ENCODE measurements at places on chromosomes 5 and 9.

GRCh38 chr5:31516802-31517201 lies 15.1 kb downstream of the DROSHA start:
- DNase-seq, result no peak

DNA sequence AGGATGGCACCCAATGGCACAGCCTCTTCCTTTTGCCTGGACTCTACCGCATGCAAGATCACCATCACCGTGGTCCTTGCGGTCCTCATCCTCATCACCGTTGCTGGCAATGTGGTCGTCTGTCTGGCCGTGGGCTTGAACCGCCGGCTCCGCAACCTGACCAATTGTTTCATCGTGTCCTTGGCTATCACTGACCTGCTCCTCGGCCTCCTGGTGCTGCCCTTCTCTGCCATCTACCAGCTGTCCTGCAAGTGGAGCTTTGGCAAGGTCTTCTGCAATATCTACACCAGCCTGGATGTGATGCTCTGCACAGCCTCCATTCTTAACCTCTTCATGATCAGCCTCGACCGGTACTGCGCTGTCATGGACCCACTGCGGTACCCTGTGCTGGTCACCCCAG lies 25.4 kb downstream of the HRH2 start:
- no peak for DNase-seq

GRCh38 chr9:121395558-121395957 lies 25.5 kb upstream of the STOM start:
- no peak for DNase-seq

DNA sequence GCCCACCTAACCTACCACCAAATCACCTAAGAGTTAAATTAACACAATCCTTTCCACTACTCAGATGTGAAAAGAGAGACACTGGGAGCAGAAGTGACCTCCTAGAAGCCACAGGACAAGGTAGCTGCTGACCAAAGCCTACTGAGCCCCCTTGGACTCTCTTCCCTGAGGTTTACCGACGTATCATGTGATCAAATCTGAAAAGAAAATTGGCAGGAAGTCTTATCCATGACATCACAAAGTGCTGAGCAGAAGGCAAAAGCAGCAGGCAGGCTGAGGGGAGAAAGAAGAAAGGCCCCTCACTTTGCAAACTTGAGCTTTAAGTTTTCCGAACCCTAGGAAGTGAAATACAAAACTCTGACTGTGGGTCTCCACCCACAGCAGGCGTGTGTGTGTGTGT lies 11.1 kb downstream of the PRELID2 start:
- DNase-seq, result peak; percentile 59

- peak; percentile 19 for DNase-seq
Measured at GRCh38 chr5:31855134-31856040, 216.5 kb downstream of the PDZD2 start.

- peak; percentile 94 for DNase-seq
Measured at GRCh38 chr5:62578540-62578939, at the start of gene LRRC70. LRRC70 (plus strand) TSS chr5:62578819; CDS start chr5:62579439, 620 bp downstream.

- no peak for DNase-seq
Measured at GRCh38 chr5:123351240-123351639, 72.0 kb downstream of the CEP120 start.

DNA sequence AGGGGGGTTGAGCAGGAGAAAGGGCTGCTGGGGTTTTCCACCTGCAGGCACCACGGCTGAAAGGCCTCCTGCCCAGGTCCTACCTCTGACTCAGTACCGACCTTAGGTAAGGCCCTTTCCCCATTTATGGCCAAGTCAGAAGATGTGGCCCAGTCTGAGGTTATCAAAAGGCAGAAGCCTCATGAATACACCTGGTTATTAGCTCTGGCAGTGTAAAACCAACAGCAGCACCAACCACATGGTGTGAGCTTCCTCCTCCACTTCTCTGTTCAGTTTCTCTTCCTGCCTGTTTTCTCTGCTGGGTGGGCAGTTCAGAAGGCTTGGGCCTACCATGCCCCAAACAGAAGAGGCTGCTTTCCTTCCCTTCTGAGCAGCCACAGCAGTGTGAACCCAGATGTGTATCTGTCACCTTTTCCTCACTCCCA lies 86.9 kb downstream of the UGCG start:
- no peak for DNase-seq

DNA sequence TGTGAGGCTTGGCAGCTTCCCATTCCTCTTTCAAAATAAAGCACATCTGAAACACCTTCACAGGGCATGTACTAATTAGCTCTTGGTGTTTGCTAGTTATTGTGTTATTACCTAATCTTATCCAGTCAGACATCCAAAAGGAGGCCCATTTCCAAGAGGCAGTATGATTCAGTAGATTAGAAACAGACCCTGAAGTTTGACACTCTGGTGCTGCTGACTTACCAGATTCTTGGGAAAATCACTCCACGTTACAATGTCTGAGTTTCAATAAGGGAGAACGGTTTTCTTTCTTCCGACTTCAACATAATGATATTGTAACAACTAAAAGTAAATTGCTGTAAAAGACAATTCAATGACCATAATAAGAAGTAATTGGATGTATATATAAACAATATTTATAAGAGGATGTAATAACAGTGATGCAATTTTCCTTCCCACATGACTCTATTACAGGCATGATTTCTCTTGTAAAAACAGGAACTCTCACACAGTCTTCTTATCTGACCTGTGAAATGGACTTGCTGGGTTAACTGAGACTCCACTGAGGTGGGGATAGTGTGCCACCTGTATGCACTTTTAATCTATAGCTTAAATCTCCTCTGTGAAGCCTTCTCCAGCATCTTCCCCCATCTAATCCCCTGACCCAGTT lies 181.3 kb upstream of the ELL2 start:
- DNase-seq, result no peak

- DNase-seq, result no peak
Measured at GRCh38 chr5:22892441-22892840, 39.3 kb upstream of the CDH12 start.

- no peak for DNase-seq
Measured at GRCh38 chr9:84297162-84297821, 43.3 kb downstream of the SLC28A3 start.

- no peak for DNase-seq
Measured at GRCh38 chr5:86688406-86688805, 70.7 kb downstream of the COX7C start.

- no peak for DNase-seq
Measured at GRCh38 chr9:36877239-36877638, 156.8 kb downstream of the PAX5 start.

DNA sequence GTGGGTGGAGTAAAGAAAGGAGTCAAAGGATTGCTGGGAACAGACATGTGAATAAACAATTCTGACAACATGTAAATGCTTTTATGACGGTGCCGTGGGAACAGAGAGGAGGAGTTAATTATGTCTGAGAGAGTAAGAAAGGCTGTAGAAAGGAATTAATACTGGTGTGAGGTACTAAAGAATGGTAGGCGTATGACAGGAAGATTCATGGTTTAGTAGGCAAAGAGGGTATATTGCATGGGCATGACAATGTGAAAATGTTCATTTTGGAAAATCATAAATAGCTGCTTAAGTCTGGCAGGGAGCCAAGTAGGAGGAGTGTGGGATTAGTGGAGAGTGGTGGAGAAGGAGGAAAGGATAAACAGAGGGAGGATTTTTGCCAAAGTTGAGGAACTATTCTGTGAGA lies 19.7 kb downstream of the NAA35 start:
- peak; percentile 76 for DNase-seq

- no peak for DNase-seq
Measured at GRCh38 chr9:90256345-90256744, 386.3 kb downstream of the DIRAS2 start.

- DNase-seq, result no peak
Measured at GRCh38 chr9:113313261-113313660, 10.1 kb upstream of the RNF183 start.

GRCh38 chr9:97895695-97896332 lies 26.5 kb downstream of the TRMO start:
- DNase-seq, result peak; percentile 28

GRCh38 chr5:127697894-127698600 lies 5.1 kb upstream of the CCDC192 start:
- no peak for DNase-seq

- peak; percentile 96 for DNase-seq
Measured at GRCh38 chr5:26553079-26553478, 485.3 kb downstream of the CDH9 start.

GRCh38 chr5:178378527-178379484 lies 146.2 kb upstream of the PHYKPL start:
- no peak for DNase-seq

GRCh38 chr9:2036844-2037243 lies 21.7 kb downstream of the SMARCA2 start:
- no peak for DNase-seq

DNA sequence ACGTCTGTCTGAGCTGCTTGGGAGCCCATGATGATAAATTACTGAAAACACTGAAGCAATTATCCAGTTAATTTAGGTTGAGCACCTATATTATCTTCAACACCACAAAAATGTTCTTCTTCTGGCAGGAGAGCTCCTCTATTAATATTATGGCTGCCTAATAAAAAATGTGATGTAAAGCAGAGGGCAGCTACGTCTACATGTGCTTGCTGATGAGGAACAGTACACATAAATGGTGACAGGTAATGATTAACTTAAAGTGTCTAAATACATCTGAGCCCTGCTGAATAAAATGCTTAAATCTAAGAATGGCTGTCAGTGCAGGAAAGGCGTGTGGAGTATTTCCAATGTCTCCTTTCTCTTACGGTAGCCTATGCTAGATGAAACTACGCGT lies 131.3 kb upstream of the NR3C1 start:
- no peak for DNase-seq

DNA sequence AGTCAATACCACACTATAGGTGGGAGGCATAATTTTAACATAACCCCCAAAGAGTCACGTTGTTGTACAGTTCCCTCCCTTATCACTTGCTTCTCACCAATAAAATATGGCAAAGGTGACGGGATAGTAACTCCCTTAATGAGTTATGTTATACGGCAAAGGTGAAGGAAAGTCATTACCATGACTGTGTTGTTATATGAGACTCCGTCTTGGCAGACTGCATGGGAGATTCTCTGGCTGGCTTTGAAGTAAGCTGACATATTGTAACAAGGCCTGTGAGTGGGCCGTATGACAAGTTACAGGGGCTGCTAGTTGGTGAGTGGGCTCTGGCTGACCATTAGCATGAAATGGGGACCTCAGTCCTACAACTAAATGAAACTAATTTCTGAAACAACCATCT lies 366.4 kb upstream of the FTMT start:
- DNase-seq, result no peak

GRCh38 chr5:75040973-75041372 lies 11.4 kb downstream of the GCNT4 start:
- no peak for DNase-seq

DNA sequence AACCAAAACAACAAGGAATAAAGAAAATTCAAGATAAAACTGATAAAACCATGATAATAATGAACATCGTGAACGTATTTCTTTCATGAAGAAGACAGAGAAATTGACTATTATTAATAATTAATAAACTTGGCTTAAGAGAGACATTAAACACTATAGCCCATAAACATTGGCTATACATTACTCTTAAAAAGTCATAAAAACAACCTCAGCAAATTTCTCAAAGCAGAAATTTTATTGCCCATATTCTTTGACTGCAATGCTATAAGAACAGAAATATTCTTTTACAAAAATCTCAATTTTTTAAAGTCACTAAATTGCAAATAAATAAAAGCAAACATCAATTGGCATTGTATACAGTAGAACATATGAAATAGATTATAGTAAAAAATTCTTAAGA lies 42.5 kb downstream of the CSF2 start:
- DNase-seq, result no peak

DNA sequence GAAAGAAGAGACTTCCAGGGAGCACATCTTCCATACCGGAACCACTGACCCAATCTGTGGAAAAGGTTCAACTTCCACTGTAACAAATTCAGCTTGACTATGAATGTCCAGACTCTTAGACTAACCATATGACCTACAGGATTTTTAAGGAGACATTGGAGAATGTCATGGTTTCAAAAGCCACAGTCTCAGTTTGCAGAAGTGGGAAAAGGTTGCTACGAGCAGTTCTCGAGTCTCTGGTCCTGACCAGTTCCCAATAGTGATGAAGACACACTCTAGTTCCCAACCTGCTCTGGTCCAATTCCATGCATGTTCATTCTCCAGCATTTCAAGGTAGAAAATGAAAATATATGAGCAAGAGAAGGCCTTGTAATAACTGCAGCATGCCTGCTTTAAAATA lies 158.0 kb downstream of the MAPKAP1 start:
- no peak for DNase-seq

DNA sequence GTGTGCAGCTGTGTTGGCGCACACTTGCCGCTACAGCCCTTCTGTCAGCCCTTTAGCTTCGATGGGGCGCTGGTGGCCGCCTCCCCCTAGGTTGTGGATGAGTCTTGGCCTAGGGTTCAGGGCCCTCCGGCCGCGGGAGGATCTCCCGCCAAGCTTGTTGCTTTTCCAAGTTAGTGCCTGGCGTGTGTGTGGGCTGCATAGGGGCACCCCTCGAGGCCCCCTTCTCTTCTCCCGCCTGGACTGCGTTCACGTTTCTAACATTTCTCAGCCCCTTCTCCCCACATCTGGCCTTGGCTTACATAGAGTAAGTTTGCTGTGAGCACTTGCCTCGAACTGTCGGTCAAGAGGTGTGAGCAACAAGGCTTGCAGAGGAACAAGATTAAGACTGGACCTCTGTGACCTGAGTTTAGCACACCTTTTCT lies 413 bp upstream of the OXCT1 start:
- DNase-seq, result no peak

DNA sequence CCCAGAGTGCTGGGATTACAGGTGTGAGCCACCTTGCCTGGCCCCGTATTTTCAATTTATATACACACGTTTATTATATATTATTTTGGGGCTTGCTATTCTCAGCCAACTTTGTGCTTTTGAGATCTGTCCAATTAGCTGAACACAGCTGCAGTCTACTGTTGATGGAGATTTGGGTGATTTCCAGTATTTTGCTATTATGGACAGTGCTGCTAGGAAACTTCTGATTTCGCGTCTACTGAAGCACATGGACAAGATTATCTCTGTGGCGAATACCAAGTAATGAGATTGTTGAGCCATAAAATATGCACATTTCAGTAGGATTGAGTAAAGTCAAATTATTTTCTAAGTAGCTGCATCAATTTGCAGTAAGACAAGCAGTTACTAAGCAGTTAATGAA lies 1731.2 kb upstream of the CDH6 start:
- DNase-seq, result no peak

DNA sequence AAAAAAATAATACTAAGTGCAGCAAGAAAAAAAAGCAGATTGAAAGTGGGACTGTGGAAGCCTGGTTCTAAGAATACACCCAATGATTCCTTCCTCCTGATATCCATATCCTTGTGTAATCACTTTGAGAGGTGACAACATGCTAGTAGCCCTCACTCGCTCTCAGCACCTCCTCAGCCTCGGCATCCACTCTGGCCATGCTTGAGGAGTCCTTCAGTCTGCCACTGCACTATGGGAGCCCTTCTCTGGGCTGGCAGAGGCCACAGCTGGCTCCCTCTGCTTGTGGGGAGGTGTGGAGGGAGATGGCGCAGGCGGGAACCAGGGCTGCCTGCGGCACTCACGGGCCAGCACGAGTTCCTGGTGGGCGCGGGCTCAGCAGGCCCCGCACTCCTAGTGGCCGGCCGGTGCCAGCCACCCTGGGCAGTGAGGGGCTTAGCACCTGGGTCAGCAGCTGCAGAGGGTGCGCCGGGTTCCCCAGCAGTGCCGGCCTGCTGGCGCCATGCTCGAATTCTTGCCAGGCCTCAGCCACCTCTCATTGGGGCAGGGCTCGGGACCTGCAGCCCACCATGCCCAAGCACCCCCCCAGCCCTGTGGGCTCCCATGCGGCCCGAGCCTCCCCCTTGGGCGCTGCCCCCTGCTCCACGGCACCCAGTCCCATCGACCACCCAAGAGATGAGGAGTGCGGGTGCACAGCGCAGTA lies 24.5 kb upstream of the SELENOP start:
- DNase-seq, result no peak

Measured in A673 (cell line).